ENCODE measurements at places on chromosomes 3 and 15.

- no peak for DNase-seq
These were observed 60.1 kb downstream of the ATP10A start for GRCh38 chr15:25803036-25803435.

GRCh38 chr3:35549690-35550089 lies 89.6 kb upstream of the ARPP21 start:
- DNase-seq, result no peak

- DNase-seq, result no peak
These were observed 353.4 kb downstream of the FOXP1 start for GRCh38 chr3:71229905-71230657.

DNA sequence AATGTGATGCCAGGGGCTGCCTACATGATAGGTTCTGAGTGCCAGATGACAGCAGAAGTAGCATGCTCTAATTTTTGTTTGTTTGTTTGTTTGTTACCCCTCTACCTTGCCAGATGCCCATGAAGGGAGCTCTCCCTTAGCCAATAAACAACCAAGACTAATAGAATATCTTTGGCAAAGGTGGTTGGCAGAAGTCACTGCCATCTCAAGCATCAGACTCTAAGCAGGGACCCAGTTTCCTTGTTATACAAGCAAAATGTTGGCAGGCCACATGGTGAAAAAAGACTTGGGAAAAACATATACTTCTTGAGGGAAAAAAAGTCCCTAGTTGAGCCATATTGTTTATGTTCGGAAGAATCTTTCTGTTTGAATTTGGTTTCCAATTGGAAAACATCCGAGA lies 609.0 kb upstream of the CFAP20DC start:
- no peak for DNase-seq

GRCh38 chr3:67461667-67462142 lies 192.7 kb downstream of the SUCLG2 start:
- DNase-seq, result no peak

DNA sequence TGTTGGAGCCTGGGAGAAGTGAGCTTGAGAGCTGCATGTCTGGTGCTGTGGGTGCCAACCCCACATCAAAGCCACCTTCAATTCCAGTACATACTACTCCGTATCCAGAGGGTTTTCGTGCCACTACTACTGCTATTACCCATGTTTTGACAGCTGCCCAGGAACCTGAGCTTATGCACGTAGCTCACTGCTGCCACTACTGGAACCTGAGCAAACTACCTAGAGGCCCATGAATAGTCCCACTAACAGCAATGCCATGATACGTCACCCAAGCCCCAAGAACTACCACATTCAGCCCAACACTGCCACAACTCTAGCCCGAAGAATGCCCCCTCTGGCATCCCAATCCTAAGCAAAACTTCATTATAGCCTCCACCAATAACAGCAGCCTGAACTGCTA lies 215.2 kb upstream of the BCHE start:
- DNase-seq, result no peak
